Stimulated activated CD4-positive, alpha-beta T cell treated with anti-CD3 and anti-CD28 coated beads, Interleukin-4, amount 100 ng/mL, for 4 hours (primary cell): ENCODE measurements at places on chromosomes 3 and 15.

DNA sequence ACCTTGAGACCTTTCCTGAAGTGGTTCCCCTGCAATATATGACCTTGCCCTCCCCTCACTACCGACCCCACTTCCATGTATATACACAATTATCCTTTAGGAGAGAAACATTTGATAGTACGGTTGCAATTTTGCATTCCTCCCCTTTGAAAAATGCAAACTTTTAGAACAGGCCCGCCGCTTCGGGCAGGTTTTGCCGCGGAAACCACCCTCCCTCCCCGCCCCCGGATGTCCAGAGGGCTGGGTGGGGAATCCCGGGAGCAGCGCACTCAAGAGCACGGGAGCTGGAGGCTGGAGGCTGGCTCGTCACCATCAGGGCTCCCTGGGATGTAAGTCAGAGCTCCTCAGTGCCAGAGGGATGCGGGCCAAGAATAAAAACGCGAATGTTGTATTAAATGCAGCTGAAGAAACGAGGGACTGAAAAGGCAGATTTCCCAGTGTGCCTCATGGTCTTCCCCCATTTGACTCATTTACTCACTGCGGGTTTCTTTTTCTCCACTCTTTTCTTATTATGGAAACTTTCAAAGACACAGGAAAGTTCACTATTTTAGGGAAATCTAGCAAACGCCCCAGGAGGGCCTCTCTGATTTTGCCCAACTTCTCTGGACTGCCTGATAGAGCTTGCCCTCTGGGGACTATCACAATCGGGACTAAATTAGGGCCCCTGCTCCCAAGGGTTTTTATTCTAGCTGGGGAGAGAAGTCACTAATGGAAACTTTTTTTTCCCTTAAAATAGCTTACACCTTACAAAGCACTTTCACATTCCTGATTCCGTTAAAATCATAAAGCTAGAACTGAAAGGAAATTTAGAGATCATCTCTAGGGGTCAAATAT lies 2.9 kb upstream of the USP3 start:
- DNase-seq = no peak

DNA sequence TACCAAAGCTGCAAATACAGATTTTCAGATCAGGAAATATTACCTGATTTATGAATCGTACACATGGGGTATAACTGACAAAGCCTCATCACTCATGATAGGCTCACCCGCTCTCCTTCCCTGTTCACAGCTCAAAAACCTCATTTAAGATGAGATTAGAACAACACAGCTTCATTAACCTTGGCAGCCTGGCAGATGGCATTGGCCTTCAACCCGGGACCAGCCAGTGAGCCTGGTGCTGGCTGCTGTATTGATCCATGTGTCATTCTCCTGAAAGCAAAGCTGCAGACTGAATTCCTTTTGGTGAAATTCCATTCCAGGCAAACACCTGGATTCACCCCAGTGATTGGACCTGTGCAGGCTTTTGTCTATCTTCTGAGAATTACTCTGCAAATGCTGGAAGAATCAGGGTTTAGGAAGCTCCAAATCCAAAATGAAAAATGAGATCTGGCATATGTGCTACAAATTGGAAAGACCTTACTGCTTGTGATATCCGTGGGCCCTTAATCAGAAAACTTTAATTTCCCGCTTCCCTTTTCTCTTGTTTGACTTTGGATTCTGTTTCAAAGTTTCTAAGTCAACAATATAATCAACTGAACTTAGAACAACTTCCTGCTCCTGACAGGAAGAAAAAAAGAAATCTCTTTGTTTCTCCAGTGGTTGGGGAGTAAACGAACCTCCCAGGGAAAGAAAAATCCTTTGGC lies 189.1 kb upstream of the KBTBD8 start:
- DNase-seq = no peak

GRCh38 chr3:188695241-188695640 lies 476.5 kb upstream of the TPRG1 start:
- DNase-seq = no peak

- no peak for DNase-seq
Measured at GRCh38 chr3:43726521-43726920, 35.8 kb downstream of the ABHD5 start.

DNA sequence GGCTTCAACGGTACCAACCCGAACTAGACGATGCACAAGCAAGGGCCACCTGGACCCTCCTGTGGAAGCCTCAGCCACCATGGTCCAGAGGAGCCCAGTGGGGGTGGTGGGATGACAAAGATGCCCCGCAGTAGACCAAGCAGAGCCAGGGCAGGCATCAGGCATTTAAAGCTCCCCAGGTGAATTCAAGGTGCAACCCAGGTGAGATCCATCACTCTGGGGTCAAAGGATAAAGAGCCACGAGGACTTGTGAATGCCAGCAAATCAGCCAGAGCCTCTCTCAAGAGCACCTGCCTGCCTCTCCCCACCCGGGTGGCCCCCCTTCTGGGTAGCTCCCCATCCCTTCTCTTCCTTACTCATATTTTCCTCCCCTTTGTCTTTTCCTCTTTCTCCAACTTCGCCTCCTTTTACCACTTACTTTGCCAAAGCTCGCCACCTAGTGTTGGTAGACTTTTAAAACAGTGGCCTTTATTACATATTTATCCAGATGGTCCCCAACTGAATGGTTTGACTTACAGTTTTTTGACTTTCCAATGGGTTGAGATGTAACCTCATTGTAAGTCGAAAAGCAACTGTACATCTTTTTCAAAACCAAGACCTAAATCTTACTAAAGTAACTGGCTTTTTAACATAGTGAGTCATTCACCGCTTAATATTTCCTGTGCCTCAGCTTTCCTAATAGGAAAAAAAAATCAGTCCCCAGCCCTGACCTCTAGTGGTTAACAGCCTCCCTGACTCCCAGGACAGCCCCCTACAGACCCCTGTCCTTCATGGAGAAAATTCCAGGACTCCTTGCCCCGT lies 18.8 kb downstream of the PLA2G4F start:
- no peak for DNase-seq

GRCh38 chr3:188497021-188497420 lies 343.1 kb downstream of the LPP start:
- no peak for DNase-seq

DNA sequence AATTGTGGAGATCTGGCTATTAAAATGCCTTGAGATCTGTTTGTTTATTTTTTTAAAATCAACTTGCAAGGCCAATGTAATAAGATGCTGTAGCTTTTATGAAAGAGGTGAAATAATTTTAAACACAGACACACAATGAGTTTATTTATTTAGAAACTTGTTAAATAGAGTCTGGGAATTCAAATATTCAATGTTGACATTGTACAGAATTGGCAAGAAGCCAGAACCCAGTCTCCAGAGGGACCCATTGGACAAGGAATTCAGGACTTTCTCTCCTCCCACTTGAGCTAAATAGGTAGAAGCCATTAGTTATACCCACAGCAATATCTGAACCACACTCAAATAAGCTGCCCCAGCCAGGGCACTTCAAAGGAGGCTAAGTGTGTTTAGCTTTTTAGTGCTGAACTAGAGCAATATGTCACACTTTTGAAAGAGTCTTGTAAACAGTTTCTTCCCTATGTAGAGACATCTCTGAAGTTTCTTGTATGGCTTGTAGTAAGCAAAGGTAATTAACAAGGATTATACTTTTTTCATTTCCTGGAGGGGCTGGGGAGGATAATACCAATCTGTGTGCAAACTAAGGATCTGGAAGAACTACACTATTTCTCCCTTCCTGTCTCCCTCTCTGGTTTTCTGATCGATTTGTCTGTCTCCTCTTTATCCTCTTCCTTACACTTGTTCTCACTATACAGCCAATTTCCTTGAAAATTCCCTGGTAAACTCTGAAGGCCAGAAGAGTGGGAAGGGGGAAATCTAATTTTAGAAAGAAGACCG lies 6.0 kb downstream of the MECOM start:
- no peak for DNase-seq

DNA sequence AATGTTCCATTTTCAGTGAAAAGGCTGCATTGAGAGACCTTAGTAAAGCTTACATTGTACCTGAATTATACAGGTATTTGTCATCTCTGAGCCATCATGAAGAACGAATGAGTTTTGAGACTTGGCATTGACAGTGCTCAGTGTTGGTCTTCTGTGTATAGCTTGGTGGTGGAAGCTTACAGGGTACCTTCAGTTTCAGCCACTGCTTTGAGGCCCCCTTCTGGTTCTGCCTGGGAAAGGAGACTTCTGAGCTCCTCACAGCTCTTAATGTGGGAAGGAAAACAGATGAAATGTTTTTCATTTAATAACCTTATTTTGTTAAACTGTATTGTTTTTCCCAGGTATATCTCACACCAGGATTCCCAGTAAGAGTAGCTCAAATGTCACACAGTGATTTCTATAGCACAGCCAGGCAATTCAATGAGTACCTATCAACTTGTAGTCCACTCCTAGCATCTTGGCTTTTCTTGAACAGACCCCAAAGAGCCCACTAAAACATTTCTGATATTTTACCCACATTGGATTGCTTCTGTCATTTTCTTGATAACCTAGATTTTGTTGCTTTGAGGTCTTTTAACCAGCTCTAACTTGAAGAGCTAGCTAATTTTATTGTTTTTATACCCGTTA lies 5.6 kb downstream of the SERPINI1 start:
- peak; percentile 9 for DNase-seq

DNA sequence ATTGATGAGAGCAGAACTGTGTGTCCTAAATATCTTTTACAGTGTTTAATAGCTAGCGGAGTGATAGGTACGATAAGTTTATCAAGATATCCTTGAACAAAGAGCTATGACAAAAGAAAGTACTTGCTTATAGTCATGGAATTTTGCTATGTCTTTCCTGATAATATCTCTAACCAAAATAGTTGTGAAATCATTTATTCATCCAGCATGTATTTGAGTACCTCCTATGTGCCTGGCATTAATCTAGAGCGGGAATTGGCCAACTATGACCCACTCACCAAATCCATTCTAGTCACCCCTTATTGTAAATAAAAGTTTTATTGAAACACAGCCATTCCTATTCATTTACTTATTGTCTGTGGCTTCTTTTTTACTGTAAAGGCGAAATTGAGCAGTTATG lies 46.6 kb downstream of the ZFAND6 start:
- DNase-seq = no peak

DNA sequence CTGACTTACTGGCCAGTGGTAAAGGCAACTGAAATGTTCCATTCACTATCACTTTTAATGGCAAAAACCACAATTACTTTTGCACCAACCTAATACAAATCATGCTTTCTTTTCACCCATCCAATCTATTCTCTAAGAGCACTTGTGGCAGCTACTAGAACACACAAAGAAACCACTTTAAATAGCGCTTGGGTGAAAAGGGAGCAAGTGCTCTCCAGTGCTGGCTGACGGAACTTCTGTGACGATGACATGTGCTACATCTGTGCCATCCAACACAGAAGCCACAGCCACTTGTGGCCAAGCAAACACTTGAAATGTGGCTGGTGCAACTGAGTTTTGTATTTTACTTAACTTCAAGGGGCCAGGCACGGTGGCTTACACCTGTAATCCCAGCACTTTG lies 18.9 kb downstream of the SH3BP5 start:
- no peak for DNase-seq

DNA sequence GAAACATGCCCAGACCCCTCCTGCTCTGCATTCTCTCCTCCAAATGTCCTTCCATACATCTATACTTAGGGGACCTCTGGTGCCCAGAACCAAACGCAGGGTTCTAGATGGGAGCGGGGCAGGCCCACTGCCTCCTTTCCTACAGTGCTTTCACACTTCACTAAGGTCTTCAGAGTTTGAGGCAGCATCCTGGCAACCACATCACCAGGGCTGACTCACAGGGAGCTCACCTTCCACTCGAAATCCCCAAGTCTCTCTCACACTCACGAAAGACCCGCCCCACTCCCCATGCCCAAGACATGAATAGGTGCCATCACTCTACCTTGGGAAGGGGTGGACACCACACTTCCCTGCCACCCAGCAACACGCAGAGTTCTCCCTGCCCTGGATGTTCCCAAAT lies 18.9 kb downstream of the HOMER2 start:
- no peak for DNase-seq

GRCh38 chr3:126509597-126510307 lies 7.8 kb downstream of the UROC1 start:
- no peak for DNase-seq

GRCh38 chr3:121948641-121949040 lies 54.4 kb downstream of the SLC15A2 start:
- DNase-seq = no peak

- DNase-seq = no peak
Measured at GRCh38 chr15:57947781-57948180, 117.7 kb downstream of the ALDH1A2 start.

DNA sequence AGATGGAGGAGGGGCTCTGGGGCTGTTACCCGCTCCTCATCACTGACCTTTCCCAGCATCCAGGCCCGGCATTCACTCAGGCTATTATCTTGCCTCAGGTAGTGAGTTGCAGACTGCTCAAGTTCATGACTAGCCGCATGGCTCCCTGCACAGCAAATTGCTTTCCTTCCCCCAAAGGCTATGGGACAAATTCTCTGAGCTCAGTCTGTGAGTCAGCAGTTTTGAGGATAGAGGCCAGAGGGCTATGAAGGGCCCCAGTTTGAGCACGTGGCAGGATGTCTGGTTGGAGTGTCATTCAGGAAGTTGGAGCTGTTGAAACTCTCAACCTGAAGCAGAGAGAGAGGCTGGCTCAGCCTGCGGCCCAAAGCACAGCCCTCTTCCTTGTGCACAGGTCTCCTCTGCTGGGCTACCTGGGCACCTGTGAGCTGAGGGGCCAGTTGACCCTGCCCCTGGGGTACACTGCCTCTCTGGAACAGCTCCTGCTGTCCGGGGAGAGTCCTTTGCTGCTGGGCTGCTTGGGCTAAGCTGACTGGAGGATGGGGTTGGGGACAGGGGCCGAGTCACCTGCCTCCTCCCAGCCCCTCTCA lies 7.9 kb downstream of the FAH start:
- peak; percentile 15 for DNase-seq

DNA sequence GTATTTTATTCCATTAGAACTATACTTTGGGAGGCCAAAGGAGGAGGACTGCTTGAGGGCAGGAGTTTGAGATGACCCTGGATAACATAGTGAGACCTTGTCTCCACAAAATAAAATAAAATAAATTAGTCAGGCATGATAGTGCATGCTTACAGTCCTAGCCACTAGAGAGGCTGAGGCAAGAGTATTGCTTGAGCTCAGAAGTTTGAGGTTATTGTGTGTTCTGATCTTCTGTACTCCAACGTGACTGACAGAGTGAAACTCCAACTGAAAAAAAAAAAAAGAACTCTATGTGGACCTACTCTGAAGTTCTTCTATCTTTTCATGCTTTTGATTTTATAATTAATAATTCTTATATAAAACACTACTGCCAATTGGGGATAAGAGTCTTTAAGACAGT lies 1560.0 kb upstream of the GBE1 start:
- no peak for DNase-seq

DNA sequence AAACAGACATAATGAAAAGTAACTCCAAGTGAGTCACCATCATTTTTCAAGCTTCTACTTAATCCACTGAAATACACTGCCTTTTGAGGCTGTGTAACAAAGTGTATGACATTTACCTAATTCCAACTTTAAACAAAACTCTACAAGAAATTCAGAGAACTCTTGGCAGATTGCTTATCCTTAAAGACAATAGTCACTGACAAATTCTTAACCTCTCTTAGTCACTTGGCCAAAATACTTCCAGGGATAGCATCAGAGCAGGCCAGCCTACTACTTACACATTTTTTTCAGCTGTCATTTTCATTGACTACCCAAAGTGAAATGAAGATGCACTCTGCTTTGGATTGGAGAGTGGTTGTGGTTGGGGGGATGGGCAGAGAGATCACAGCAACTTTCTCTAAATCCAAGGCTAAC lies 3.6 kb downstream of the WWTR1 start:
- no peak for DNase-seq

- DNase-seq = no peak
Measured at GRCh38 chr3:46383951-46384330, 13.2 kb downstream of the CCR5 start.

- no peak for DNase-seq
Measured at GRCh38 chr3:152159328-152159727, 109.4 kb upstream of the MBNL1 start.
